ENCODE measurements at places on chromosomes 13 and 19. TPM values are rescaled to one million over a fixed set of nuclear protein-coding genes. Genes with fewer than 3 reads are reported as not detected.

DNA sequence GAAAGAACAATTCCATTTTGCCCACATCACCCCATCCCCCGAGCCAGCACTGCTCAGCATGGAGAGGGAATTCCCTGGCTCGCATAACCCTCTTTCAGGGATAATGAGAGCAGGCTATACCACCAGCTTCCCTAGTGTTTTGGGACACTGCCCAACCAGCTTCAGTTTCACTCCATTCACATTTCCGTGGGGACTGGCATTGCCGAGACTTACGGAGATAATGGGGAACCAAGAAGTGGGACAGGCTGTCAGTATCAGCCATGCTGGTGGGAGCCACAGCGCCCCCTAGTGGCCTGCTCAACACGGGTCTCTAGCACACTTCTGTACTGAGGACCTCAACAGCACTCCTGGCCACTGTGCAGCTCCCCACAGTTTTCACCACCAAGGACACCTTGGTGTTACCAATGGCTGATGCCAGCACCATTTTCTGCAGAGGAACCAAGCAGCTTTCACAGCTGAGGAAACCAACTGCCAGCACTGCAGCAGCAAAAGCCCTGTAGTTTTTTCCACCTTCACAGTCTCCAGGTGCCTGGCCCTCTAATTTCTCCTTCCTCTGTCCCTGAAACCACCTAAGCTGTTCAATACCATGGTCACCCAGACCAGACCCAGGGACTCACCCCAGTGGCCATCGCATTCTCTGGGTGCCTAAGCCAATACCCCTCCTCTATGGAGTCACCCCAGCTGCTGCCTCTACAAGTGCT is 23.7 kb downstream of the SLC6A16 start:
- DNase-seq = peak; percentile 89

DNA sequence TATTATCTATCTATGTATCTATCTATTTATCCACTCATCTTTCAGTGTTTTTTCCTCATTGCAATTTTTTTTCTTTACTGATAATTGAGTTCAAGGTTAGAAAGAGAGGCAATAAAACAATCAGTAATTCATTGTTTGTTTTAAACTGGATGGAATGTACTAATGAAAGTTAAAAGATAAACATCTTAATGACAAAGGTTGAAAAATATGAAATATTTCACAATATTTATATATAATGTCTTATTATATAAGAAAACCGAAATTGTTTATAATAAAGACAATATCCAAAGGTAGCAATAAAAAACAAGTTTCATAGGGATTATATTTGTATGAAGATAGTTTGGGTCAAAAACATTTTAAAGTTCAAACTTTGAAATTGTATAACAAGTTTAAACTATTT is 1015.5 kb upstream of the MIR17HG start:
- no peak for DNase-seq

- DNase-seq = no peak
These were observed 180.0 kb downstream of the LHFPL6 start for GRCh38 chr13:39422845-39423565.

DNA sequence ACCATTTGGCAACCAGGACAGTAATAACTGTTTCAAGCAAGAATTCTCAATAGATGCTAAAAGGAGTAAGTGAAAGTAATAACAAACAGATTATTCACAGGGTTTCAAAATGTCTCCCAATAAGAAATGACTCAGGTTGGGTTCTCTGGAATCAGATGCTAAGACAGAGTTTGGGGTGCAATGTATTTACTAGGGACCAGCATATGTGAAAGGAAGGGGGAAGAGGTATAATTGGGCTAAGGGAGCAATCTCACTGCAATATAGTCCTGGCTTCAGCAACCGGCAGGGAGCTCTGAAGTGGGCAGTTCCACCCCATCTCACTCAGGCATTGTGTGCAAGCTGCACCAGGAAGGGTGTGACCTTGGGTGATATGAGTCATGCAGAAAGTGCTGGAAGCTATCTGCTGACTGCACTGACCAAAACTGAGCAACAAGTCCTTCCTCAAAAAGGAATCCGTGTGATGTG is 23.4 kb downstream of the ZDHHC20 start:
- DNase-seq = peak; percentile 60

- DNase-seq = no peak
These were observed 9.9 kb upstream of the ZNF14 start for GRCh38 chr19:19742773-19743172.

- DNase-seq = no peak
These were observed 94.3 kb upstream of the MBNL2 start for GRCh38 chr13:97127842-97128241.

The FIZ1 gene
- 13.0 TPM for total RNA-seq

The STOML3 gene
- not detected for total RNA-seq

All from Right ventricle myocardium superior (tissue), 1 donor.